ENCODE measurements at places on chromosomes 5 and 9. TPM values are rescaled to one million over a fixed set of nuclear protein-coding genes. Genes with fewer than 3 reads are reported as not detected.

Gene TMEM161B
- total RNA-seq, result 16.5 TPM

Gene C9orf50
- not detected for total RNA-seq

Gene C7
- 2.3 TPM for total RNA-seq

Gene RNF180
- 2.3 TPM for total RNA-seq

Gene SH3TC2
- total RNA-seq, result 2.3 TPM
